ENCODE measurements at places on chromosomes 7 and 10. TPM values are rescaled to one million over a fixed set of nuclear protein-coding genes. Genes with fewer than 3 reads are reported as not detected.

PTPN20 gene
- 2.5 TPM for total RNA-seq

AZGP1 gene
- total RNA-seq: not detected

GIMAP8 gene
- total RNA-seq: 6.1 TPM

INPP5F gene
- 11.9 TPM for total RNA-seq

EVX1 gene
- not detected for total RNA-seq
